NCI-H2081 treated with DMSO at 0.1 percent for 48 hours (cell line): ENCODE measurements at places on chromosomes 1 and 21.

- no peak for DNase-seq
Measured at GRCh38 chr1:108590957-108591356, 31.1 kb downstream of the EEIG2 start.

GRCh38 chr1:3405974-3406867 is 48.2 kb upstream of the ARHGEF16 start:
- DNase-seq = no peak

- DNase-seq = no peak
Measured at GRCh38 chr1:19477284-19478249, 7.8 kb downstream of the CAPZB start.

DNA sequence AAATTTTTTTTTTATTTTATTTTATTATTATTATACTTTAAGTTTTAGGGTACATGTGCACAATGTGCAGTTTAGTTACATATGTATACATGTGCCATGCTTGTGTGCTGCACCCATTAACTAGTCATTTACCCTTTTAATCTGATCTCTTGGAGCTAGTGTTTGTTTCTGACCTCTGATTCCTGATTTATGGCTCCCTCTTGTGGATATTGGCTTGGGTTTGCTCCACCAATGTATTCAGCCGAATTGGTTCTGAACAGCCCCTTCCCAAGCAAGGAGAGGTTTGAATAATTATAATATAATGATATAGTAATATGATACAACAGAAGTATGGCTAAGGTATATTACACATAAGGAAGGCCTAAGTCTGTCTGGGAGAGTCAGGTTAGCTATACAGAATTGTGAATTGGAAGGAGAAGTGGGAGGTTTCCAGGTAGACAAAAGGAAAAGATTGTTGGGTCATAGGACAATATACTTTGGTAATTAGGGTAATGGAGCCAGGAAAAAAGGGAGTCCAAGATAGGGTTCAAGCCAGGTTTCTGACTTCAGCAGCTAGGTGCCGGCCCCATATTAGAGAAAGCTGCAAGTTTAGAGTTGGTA is 53.1 kb upstream of the HMCN1 start:
- peak; percentile 28 for DNase-seq

DNA sequence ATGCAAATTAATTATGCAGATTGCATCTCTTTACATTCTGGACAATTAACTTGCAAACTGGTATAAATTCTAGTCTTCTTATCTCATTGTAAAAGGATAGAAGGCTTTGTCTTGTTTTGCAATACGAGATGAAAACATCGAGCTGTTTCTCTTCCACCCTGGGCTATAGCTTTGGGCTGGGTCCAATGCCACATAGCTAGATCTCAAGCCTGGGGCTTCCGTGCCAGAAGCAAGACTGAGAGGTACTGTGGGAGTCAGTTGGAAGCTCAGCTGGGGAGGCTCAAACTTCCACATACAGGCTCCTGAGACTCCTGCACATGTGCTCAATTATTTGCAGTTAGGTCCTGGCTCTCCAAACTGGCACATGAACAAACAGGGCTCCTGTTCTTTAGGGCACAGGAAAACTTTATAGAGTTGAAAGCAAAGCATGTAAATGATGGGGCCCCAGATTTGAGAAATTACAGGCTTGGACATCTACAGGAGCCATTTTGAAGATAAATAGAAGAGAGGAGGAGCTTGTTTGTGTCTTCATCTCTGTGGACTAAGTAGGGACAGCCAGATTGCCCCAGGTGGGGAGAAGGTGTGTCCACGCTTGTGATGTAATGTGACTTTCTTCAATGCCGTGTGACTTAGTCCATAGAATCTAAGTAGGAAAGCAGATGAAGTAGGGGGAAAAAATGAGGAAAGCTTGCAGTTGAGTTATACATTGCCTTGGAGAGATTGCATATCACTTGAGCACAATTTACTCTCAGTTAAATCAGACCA is 65.9 kb upstream of the SIPA1L2 start:
- no peak for DNase-seq

GRCh38 chr1:206946261-206946660 is at the start of gene PIGR:
Gene PIGR, minus strand, starts transcription at chr1:206946466. Its CDS starts 5,935 bp downstream, at chr1:206940531.
- no peak for DNase-seq

DNA sequence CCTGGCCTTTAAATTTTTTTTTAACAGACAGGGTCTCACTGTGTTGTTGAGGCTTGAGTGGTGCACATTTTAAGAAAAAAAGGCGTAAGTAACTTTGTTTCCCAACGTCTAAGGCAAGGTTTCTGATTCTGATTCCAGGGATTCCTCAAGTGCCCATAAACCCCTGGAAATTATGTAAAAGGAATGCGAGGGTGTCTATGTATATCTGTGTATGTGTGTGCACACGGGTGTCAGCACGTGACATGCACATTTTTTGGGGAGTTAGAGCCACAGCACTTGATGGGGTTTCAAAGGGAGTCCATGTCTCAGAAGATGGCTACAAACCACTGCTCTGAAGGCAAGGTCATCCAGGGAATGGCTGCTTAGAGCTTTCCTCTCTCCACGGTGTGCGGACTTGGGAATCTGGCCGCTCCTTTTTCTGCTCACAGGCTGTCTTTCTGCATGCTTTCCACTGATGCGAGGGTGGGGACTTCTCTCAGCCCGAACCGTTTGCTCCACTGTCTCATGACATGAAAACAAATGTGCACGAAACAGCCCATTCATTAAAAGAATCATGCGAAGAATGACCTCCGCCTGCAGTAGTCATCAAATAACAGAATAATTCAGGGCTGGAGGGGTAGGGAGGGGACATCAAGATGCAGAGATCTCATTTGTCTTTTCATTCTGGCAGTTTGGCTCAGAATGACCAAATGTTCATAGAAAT is 18.7 kb upstream of the RERE start:
- DNase-seq = no peak

DNA sequence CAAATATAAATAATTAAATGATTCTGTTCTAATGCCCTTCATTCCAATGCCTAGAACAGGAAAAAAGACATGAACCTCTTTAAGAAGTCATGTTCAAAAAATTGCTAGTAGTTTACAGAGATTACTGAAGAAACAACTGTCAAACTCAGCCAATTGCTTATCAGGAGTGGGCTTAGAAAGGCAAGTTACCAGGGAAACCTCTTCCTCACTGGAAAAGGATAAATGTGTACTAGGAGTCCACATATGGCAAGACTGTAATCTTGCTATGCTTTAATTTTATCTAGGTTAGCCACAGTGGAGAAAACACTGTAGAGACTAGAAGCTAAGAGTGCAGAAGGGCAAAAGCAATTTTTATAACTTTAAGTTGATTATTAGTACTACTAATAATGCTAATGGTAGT is 42.1 kb upstream of the DEPDC1 start:
- DNase-seq = no peak

- no peak for DNase-seq
Measured at GRCh38 chr1:214997685-214998084, 84.9 kb upstream of the KCNK2 start.

DNA sequence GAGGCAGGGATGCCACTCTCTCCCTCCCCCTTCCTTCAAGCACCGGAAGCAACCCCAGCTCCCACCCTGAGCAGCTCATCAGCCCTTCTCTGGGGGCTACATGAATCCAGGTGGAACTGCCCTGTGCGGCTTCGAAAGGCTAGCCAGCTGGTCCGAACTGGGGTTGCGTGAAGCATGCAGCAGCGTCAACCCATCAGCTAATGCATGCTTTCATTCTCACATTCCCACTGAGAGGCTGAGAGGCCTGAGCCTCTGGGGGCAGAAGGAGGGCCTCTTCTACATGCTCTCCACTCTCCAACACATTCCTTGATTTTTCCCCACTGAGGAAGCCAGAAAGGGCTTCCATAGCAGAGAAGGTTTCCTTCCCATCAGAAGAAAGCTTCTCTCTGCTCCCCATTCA is 5.6 kb downstream of the RXRG start:
- no peak for DNase-seq

DNA sequence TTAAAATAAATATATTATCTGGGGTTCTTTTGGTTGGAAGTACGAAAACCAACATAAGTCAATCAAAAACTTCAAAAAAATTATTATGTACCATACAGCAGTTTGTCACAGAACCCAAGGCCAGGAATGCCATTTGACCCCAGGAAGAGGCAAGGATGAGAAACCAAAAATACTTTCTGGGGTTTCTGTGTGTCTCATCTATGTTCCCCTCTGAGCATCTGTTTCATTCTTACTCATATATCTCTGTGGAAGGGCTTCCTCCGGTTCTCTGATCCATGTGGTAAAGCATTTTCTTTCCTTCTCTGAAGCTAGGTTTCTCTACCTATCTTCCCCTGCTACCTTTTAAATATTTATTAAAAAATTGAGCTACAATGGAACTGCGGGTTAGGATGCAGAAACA is 9.8 kb upstream of the FCRL1 start:
- DNase-seq = no peak

DNA sequence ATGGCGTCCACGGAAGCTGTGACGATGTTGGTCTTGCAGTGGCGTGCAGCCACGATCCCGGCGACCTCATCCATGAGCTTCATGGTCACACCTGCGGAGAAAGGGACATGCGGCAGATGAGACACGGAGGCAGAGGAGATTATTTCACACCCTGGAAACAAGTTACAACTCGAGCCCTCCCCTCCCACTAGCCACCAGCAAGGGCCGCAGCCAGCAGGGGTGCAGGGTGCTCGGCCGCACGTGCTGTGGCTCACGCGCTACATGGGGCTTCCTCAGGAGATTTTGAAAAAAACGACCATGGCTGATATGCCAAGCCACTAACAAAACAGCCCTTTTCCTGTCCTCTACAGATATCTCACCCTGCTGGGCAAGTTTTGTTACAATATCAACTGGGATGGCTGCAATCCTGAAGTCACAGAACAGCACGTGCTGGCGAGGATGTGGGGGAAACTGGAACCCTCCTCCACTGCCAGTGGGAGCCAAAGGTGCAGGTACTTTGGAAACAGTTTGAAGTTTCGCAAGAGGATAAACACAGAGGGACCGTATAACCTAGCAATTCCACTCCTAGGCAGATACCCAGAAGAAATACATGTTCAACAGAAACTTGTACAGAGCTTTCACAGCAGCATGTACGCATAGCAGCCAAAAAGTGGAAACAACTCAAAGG is 34.1 kb upstream of the GPR153 start:
- DNase-seq = no peak

DNA sequence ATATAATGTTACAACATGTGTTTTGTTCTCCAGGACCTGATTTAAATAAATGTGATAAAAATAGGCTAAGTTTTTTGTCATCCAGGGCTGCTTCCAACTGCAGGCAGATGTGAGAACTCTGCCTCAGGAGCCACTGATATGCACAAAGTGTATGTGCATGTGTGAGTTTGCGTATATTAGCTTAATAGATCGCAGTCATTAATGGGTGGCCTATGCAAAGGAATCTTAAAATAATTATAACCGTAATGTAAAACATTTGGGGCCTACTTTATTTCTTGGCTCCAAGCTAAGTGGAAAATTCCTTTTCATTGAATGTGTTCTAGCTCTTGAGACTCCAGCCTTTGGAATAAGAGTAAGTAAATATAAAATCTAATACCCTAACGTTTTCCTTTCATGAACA is 16.8 kb downstream of the DHX9 start:
- no peak for DNase-seq

GRCh38 chr21:44952116-44952928 is 12.5 kb downstream of the SLX9 start:
- DNase-seq = no peak

GRCh38 chr1:83546874-83547273 is 452.1 kb downstream of the TTLL7 start:
- no peak for DNase-seq

DNA sequence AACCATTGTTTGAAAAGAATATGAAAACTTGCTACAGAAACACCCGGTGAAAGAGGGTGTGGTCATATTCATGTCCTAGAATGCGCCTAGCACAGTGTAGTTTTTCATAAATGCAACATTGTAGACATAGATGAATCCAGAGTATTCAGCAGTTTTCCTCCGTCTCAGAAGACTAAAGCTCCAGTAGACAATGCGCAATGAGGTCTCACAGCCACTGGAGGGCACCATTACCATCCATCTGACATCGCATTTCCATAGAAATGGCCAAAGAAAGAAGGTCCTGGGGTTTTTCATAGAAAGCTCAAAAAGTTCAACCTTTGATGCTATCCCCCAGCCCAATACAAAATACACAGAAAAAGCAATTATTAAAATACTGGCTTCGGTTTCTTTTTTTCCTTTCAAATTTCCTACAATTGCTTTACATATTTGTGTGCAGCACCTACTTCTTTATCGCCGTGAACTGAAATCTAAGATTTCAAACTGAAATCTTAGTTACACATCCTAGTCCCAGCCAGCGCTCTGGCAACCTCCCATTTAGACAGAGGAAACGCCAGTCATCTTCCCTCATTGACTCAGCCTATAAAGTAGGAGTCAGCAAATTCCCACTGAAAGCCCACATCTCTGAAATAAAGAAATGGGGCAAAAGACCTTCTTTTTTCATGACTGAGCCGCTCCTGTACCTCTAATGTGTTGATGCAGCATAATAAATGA is 3.9 kb upstream of the CD58 start:
- DNase-seq = no peak

DNA sequence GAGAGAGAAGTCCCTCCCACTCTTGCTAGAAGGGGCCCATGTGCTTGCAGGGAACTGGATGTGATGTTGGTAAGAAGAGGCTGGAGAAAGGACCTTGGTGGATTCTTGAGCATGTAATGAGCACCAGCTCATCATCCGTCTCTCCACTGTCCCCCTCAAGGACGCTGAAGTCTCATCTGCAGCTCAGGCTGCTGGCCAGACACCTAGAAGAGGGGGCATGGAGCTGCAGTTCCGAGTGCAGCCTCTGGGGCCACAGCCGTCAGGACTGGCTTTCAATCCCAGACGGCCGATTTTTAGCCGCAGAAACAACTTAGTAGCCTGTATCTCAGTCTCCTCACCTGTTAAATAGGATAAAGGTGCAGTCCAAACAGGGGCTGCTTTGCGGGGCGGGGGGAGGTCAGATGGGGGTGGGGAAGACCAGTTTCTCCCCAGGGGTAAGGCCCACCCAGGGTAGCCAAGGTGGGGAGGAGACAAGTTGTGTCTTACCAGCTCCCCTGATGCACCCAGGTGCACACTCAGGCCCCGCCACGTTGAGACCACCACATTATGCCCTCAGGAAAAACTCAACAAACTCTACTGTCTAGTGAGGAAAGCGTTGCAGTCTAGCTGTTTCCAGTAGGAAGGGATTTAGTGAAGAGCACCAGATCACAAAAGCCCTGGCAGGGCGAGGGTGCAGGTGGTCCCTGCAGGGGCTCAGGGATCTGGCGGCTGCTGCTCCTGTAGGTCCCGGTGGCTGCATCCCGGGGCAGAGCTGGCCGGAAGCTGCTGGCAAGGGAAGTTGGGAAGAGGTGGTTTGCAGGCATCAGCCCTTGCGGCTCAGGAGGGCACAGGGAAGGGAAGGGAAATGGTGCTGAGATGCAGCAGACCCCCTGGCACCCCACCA is 29.5 kb downstream of the LDLRAP1 start:
- DNase-seq = no peak
